ENCODE measurements at places on chromosomes 4 and X. TPM values are rescaled to one million over a fixed set of nuclear protein-coding genes. Genes with fewer than 3 reads are reported as not detected.

GRCh38 chr4:1310796-1311631 lies 21.3 kb downstream of the MAEA start:
- ATAC-seq: peak; percentile 41

GRCh38 chr4:8769645-8770517 lies 101.8 kb downstream of the HMX1 start:
- ATAC-seq: no peak

GRCh38 chrX:109632906-109633504 lies 8.0 kb upstream of the KCNE5 start:
- no peak for ATAC-seq

DNA sequence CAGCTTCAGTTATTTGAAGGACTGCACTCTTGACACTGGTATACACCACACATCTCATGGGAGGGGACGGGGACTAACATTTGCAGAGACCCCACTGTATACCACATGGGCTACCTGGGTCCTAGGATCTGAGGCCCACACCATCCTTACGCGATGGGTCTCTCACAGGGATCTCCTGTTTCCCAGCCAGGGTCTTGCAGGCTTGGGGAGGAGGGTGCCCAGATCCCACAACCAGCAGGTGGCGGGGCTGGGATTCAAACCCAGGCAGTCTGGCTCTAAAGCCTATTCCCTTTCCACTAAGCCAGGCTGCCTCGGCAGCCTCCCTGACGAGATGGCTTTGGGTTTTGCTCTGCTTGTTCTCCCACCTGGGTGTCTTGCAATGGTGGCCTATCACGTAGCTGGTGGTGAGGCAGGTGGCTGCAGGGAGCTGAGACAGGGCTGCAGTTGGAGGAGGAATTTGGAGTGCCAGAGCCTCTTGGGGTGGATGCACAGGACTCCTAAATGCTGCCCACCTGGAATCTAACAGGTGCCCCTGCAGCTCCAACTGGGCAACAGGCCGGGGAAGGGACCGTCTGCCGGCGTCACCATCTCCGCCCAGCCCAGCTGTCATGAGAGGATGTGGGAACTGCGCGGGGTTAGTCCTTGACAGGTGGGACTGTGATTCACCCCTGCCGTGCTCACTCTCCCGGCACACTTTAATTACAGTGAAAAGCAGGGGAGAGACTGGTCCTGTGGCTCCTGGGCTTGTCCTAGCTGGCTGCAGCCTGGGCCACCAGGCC lies 110.7 kb downstream of the PSAPL1 start:
- ATAC-seq: no peak

The GLRA3 gene
- not detected for total RNA-seq

All from activated T-helper 17 cell treated with anti-CD3 and anti-CD28 coated beads, Interleukin-2, amount 50 U/mL, for 72 hours (primary cell).